ENCODE measurements at places on chromosomes 16 and 17. TPM values are rescaled to one million over a fixed set of nuclear protein-coding genes. Genes with fewer than 3 reads are reported as not detected.

GRCh38 chr16:89156740-89157645 lies 14.6 kb upstream of the CDH15 start:
- DNase-seq = no peak

GRCh38 chr17:76142039-76142584 lies 1.1 kb upstream of the FOXJ1 start:
- no peak for DNase-seq

GRCh38 chr17:74239172-74239571 lies 25.8 kb downstream of the TTYH2 start:
- peak; percentile 39 for DNase-seq

- DNase-seq = no peak
Observed at GRCh38 chr17:8900626-8901585, 33.4 kb upstream of the PIK3R6 start.

The GPR179 gene
- 0.23 TPM for total RNA-seq

DNA sequence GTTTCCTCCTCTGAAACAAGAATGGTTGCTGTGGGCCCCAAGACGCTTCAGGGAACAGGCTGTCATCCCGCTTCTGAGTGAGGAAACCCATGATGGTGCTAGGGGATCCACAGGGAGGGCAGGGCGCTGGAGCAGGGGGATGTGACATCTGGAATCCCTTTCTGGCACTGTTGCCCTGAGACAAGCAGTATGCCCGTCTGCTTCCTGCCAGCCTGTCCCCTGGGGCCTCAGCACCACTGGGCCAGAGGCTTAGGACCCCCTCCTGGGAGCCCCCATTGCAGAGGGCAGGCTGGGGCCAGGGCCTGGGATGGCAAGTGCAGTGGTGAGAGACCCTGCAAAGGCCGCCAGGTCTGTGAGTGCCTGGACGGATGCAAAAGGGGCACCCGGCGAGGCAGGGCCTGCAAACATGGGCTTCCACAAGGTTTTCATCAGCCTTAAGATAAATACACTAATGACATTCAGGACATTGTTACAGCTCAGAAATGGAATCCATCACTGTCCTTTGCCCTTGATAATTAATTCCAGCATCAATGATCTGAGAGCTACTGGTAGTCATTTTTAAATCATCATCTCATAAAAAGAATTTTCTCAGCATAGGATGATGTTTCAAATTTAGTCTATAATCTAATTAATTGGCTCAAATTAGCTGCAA lies 51.6 kb downstream of the PRMT7 start:
- no peak for DNase-seq

DNA sequence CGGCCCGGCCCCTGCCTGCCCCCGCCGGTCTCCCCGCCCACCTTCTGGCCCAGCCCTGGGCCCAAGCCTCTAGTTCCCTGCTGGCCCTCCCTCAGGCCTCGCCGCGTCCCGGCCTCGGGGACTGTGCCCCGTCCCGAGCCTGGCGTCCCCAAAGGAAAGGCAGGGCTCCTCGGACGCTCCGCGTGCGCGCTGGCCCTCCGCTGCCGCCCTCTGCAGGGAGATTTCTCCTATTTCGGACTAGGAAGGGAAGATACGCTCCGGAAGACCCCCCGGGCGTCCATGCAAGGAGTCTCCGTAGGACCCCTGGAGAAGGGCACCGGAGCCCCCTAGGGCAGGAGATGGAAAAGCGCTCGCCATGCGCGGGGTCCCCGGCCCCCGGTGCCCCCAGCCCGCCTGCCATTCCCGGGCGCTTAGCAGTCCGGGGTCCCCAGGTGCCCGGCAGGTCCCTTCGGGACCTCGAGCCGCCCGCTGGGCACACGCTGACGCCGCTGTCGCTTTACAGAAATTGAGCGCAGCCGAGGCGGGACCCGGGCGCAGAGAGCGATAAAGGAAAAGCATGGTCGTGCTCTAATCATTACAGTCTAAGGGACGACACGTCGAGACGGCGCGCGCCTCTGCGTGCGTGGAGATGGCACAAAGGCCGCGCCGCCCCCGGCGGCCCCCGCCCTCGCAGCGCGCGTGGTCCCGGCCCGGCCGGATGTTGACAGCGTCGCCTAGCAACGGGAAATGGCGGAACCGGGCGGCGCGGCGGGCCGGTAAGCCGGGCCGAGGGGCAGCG lies at the start of gene CCDC40:
Gene CCDC40, plus strand, starts transcription at position 706 of the 778 bp plus-strand sequence. Its CDS starts 21 bp downstream, at position 727.
- peak; percentile 79 for DNase-seq

DNA sequence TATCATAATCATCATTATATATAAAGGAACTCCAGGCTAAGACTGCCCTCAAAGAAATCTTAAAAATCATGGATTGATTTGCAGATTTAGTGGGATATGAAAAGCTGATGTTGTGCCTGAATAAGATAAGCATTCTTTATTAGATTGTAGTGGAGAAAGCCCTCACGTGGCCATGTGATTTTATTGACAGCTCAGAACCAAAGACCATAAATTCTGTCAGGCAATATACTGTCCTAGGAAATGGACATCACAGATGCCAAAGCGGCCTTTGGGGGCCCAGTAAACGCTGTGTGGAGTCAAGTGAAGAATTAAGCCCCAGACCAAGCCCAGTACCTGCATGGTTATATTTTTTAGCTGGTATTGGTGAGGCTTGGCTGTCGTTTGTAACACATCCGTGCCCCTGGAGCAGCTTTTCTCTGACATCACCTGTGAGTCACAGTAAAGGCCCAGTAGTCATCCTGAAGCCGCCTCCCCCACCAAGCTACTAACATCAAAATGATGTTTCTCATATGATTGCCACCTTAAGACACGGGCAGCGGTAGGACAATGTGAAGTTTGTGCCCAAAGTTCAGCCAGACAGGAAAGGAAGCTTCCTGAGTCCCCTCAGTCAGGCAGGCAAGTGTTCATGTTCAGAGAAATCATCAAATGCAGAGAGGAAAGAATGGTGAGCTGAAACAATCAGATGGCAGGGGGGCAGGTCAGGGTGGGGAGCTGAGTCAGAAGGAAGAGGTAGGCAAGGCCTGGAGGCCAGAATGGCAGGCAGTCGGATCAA lies 209.4 kb downstream of the IRX3 start:
- no peak for DNase-seq

- no peak for DNase-seq
Observed at GRCh38 chr16:48813485-48813884, 203.5 kb upstream of the N4BP1 start.

The SLC25A19 gene
- total RNA-seq = 17.0 TPM

DNA sequence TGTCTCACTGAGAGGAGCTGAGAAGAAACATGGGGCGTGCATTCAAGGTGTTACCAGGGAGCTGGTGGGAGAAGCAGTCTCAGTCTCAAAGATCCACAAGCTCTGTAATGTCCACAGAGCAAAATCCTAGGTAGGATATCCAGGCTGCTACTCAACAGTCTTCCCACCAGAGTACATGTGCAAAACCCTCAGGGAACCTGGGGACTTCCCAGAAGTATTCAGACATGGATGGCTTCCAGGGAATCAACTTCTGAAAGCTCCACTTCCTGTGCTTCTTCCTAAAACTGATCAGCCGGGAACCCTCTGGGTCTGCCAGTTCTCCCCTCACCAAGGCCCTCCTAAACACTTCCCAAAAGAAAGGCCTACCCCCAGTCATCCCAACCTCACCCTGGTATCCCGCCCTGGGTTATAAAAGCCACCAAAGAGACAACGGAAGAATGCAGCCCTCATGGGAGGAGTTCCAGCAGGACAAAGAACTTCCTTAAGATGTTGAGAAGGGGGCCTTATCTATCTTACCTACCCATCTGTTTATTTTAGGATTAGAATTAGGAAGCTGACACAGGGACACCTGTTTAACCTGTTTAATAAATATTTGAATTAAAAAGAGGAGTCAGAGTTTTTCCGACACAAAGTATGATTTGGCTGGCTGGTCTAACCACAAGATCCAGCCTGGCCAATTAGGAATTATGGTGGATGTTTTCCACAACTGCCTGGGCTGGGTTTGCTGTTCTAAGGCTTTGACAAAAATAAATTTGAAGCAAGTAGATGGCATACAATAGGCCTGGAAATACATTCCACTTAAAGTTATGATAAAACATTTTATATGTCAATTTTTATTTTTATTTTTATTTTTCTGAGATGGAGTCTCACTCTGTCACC lies 37.0 kb downstream of the CUEDC1 start:
- no peak for DNase-seq

The CSH2 gene
- total RNA-seq = not detected

The HSD17B2 gene
- 114 TPM for total RNA-seq

DNA sequence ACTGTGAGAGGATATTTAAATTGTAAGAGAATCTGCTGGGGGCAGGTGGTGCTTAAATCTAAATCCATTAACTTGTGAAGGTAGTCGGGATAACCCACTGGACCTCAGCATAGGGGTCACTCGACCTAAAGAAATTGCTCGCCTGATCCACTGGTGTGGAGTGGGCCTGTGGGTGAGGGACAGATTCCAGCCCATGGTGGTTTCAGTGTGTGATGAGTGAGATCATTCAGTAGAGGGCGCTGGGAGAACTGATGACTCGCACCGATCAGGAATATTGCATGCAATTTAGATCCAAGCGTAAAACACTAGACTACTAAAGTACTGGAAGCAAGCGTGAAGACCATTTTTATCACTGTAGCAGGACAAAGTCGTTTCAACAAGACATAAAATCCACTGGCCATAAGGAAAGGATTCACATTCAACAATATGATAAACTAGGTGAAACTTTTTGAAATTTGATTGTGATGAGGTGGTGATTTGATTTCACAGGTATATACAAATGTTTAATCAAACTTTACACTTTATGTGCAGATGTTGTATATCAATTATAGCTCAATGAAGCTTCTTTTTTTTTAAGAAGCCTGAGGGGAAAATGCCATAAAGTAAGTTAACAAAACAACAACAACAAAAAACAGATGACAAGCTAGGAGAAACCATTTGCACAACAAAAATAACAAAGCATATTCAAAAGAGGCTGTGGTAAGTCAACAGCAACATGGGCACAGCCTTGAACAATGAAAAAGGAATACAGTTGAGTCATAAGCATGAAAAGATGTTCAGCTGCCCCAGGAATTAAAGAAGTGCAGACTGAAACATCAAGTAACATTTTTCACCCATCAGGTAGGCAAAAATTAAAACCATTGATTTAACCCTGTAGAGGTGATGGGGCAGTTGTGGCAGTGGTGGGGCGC lies 7.5 kb upstream of the TMEM170A start:
- DNase-seq = peak; percentile 60

GRCh38 chr16:59510008-59510424 lies 775.9 kb upstream of the GOT2 start:
- DNase-seq = no peak

DNA sequence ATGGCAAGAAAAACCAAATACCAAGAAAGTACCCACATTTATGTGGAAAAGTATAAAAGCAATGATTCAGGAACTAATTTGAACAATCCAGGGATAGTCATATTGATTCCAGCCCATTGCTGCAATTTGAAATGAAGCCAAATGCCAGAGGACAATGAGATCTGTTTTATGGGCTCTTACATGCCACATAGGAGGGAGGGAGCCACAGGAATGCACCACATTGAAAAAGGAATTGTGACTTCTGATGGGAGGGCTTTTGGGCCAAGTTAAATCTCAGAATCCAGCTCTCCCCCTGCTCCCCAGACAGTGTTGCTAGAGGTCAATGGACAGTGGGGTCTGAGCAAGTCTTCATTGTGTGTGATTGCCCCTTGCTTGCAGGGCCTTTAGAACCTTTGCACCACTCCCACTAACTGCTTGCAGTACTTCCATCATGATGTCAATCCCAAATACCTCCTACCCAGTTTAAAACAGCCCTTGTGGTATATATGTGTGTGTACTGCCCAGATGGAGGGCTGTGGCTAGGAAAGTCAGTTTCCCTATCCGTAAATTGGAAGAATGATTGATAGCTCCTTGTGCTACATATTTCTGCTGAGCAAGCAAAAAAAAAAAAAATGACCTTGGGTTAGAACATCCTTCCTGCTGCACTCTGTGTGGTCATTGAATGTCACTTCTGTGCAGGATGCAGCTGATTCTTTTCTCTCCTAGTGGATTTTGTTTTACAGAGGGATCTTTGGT lies 406.8 kb downstream of the UTP18 start:
- no peak for DNase-seq

DNA sequence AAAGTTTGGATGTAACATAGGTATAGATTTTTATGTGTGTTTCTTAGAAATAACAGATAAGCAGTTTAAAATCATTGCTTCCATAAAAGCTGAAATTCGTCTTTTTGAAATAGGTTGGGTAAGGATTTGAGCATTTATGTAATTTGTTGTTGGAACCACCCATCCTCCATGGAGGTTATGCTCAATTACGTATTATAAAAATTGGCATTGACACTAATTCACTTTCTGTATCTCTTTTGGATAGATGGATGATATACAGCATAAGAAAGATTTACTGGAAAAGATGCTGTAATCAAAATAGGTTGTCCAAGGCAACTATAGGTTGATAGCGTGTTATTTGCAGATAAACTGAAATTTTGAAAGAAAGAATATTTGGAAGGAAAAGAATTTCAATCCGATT lies 105.5 kb downstream of the PRKCA start:
- DNase-seq = no peak

GRCh38 chr16:19463468-19464315 lies 46.0 kb downstream of the TMC5 start:
- DNase-seq = peak; percentile 42

DNA sequence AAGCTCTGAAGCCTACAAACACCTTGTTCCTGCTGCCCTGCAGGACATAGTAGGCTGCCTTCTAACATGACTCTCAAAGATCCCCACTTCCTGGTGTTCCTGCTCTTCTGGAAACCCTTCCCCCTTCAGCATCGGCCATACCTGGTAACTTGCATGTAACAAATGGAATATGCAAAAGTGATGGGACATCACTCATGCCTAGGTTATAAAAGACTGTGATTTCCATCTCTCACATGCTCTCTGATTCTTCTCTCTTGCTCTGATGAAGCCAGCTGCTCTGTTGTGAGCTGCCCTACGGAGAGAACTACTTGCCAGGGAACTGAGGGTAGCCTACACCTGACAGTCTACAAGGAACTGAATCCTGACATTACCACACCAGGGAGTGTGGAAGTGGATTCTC lies 72.9 kb upstream of the IRX6 start:
- DNase-seq = no peak

DNA sequence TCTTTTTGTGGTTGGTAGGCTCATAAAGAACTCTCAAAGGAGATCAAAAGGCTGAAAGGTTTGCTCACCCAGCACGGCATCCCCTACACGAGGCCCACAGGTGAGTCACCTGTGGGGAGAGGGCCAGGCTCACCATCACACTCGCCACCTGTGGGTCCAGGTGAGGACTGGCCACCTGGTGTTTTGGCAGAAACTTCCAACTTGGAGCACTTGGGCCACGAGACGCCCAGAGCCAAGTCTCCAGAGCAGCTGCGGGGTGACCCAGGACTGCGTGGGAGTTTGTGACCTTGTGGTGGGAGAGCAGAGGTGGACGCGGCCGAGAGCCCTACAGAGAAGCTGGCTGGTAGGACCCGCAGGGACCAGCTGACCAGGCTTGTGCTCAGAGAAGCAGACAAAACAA lies 11.1 kb downstream of the GNPTG start:
- DNase-seq = no peak
